CD4-positive, alpha-beta T cell (primary cell): ENCODE measurements at places on chromosomes 2 and 18.

DNA sequence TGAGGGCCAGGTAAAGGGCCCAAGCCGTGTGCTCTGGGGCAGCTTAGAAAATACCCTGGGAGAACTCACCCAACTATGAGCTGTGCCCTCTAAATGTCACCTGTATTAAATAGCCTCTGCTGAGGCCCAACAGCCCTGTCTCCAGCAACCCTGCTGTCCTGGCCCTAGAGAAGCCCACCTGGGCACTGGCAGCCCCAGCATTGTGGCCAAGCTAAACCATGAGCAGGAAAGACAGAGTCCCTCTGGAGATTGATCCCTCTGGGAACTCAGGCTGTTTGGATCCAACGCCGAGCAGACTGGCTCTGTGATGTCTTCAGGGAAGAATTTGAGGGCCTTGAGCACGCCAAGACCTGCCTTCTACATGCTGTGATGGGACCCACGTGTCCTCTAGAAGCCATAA, 126.5 kb downstream of the TTC32 start:
- H3K27me3 ChIP-seq = no peaks in the 10 kb centered on the region
- no peak overlapping the region for H3K4me3 ChIP-seq
- H3K4me1 ChIP-seq = no peaks in the 10 kb centered on the region
- no peaks in the 10 kb centered on the region for H3K36me3 ChIP-seq
- no peak overlapping the region for H3K27ac ChIP-seq
- DNase-seq = no peak

GRCh38 chr2:62217970-62218369, 22.1 kb downstream of the B3GNT2 start:
- H3K27ac ChIP-seq = no peak overlapping the region
- peaks cover 12% of the 10 kb centered on the region for H3K36me3 ChIP-seq
- H3K27me3 ChIP-seq = no peaks in the 10 kb centered on the region
- no peak overlapping the region for H3K4me3 ChIP-seq

DNA sequence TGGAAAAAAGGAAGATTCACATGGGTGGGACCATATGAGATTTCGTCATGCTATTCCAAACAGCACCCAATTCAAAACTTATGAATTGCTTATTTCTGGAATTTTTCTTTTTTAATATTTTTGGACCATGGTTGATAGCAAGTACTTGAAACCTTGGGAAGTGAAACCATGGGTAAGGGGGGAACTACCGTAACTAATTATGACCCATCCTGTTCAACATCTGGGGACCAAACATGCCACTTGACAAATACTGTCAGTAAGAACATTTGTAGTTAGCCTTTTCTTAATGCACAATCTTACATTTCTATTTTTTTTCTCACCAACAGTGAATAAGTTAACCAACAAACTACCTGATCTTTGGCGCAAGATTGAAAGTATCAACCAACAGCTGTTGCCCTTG, 105.7 kb upstream of the TTC39C start:
- H3K27me3 ChIP-seq = no peaks in the 10 kb centered on the region
- no peak overlapping the region for H3K27ac ChIP-seq
- no peaks in the 10 kb centered on the region for H3K36me3 ChIP-seq
- no peaks in the 10 kb centered on the region for H3K4me1 ChIP-seq
- DNase-seq = no peak

- no peaks in the 10 kb centered on the region for H3K4me1 ChIP-seq
- no peak for DNase-seq
- no peak overlapping the region for H3K27ac ChIP-seq
- H3K36me3 ChIP-seq = no peaks in the 10 kb centered on the region
Measured at GRCh38 chr2:179440642-179441251, 176.1 kb upstream of the SESTD1 start.

DNA sequence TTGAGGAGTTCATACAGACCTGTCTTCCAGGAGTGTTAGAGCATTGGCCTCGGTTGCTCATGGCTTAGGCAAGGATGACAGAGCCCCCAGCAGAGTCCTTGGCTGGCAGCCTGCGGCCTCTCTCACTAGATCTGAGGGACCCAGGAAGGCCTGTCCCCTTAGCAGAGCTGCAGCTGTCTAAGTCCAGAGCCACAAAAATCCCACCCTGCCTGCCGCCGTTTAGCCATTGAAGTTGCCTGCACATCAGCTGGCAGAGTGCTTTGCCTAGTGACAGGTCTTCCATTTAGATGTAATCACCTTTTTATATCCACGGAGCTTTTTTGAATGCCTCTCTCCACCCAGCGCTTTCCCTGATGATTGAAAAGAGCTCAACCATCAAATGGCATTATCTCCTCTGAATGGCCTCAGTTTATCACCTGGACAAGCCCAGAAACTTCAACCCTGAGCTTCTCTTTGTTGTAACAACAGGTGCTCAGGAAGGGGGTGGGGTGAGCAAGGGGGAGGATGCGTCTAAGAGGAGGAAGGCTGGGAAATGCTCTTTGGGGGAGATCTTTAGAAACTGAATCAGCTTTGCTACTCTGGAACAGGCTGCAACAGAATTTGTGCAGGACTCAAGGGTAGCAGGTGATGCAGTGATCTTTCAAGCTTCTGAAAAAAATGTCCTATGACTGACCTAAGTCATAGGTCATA, 71.9 kb downstream of the TNP1 start:
- H3K36me3 ChIP-seq = no peaks in the 10 kb centered on the region
- H3K4me1 ChIP-seq = no peaks in the 10 kb centered on the region
- no peak overlapping the region for H3K27ac ChIP-seq

- no peaks in the 10 kb centered on the region for H3K4me1 ChIP-seq
- H3K4me3 ChIP-seq = no peak overlapping the region
- no peak overlapping the region for H3K27ac ChIP-seq
Measured at GRCh38 chr2:173891315-173892037, 73.7 kb downstream of the SP3 start.

GRCh38 chr2:106734165-106734564, 151.8 kb downstream of the ST6GAL2 start:
- H3K36me3 ChIP-seq = no peaks in the 10 kb centered on the region
- H3K27ac ChIP-seq = no peak overlapping the region
- no peak overlapping the region for H3K4me3 ChIP-seq
- H3K4me1 ChIP-seq = no peaks in the 10 kb centered on the region

GRCh38 chr2:9057939-9058761, 54.7 kb upstream of the MBOAT2 start:
- H3K36me3 ChIP-seq = no peaks in the 10 kb centered on the region
- no peaks in the 10 kb centered on the region for H3K4me1 ChIP-seq
- H3K27me3 ChIP-seq = peaks cover 2% of the 10 kb centered on the region
- DNase-seq = no peak
- no peak overlapping the region for H3K27ac ChIP-seq
- no peak overlapping the region for H3K4me3 ChIP-seq

DNA sequence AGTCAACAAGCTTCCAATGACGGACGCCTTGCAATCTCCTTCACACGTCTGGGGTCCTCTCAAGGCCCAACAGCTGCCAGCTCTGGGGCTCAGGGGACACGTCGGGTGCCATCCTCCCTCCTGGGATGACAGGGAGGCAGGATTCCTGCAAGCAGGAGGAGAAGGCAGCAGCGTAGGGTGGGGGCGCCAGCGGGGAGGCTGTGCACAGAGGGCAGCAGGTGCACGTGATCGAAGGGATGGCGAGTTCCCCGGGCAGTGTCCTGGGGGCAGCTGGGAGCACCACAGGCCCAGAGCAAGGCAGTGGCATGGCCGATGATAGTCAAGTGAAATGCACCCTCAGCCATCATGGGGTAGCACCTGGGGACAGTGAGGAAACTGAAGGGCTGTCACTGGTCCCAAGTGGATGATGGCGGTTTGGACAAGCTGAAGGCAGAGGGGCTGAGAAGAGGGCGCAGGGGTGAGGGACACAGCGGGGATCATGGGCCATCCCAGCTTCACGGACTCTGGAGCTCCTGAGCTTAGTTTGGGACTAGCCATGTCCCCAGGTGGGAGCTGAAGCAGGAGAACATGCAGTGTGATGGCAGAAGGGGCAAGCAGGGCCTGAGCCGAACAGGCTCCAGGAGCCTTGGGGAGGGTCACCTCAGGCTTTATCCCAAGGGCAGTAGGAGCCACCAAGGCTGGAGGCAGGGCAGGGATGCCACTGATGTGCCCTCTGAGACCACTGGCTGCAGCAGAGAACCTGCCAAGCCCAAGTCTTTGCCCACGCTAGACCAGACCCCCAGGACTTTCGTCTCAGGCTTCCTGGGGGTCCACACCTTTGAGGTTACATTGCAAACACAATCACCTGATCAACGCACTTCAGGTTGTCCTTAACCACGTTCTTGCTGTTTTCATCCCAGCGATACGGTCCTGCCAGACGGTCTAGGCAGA, 16.3 kb upstream of the SNED1 start:
- H3K4me3 ChIP-seq = no peak overlapping the region
- H3K36me3 ChIP-seq = no peaks in the 10 kb centered on the region
- peak; percentile 0 for DNase-seq
- H3K4me1 ChIP-seq = peaks cover 6% of the 10 kb centered on the region
- H3K27me3 ChIP-seq = no peaks in the 10 kb centered on the region
- no peak overlapping the region for H3K27ac ChIP-seq

DNA sequence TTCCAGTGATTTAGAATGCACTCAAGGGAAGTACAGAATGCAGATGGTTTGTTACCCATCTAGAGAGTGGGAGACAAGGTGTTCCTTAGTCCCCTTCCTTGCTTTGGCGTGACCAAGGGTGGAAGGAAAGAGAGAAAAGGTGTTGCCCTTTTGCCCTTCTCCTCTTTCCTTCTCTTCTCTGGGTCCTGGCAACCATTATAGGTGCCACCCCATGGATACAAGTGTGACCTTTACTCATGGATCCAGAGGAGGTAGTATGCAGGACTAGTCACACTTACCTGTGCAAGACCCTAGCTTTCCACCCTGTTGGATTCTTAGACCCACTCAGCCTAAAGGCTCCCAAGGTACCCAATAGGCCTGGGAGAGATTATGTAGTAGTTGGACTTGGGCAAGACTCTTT, 11.6 kb upstream of the RBFA start:
- no peak overlapping the region for H3K27ac ChIP-seq
- no peak overlapping the region for H3K4me3 ChIP-seq
- H3K27me3 ChIP-seq = no peaks in the 10 kb centered on the region

- no peak for DNase-seq
- no peak overlapping the region for H3K4me3 ChIP-seq
- H3K27ac ChIP-seq = no peak overlapping the region
- H3K27me3 ChIP-seq = no peaks in the 10 kb centered on the region
- H3K36me3 ChIP-seq = no peaks in the 10 kb centered on the region
Measured at GRCh38 chr2:167875529-167875928, 371.9 kb downstream of the STK39 start.

DNA sequence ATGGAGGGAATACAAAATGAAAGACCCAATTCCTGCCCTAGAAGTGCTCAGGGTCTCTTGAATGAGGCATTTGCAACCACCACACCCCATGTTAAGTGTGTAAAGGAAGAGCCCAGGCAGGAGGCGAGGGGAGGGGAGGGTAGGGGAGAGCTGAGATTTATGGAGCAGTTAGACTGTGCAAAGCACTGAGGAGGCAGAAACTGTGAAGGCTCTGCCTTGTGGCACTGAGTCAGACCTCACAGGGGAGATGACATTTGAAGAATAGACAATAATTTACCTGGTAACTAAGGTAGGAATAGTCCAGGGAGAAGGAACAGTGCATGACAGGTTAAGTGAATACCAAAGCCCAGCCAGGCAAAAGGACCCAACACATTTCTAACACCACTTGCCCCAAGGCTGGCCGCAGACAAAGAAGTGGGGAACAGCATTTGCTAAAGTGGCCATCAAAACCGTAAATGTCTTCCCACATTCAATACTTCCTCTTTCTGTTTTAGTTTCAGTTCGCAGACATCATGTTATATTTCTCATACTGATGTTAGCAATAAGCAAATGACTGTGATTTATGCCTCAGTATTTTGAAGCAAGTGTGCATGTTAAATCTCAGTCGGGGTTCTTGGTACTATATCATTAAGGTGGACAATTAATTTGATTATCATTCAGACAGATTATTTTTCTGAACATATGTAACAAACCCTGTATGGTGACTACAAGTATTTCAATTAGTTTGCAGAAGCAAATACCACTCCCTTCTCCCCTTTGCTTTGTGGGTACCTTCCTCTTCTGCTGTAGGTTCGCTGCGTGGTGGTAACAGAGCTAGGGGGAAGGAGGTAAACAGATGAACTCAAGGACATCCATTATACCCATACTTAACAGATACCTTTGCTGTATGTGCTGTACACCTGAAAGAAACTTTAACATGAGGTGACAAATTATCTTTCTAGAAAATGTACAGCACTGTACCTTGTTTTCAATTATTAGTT, 27.5 kb downstream of the CDH20 start:
- H3K27me3 ChIP-seq = no peaks in the 10 kb centered on the region
- H3K4me3 ChIP-seq = no peak overlapping the region
- no peak for DNase-seq

- H3K36me3 ChIP-seq = peaks cover 62% of the 10 kb centered on the region
- H3K27me3 ChIP-seq = no peaks in the 10 kb centered on the region
- DNase-seq = no peak
- H3K27ac ChIP-seq = no peak overlapping the region
Measured at GRCh38 chr2:207558079-207558491, 28.3 kb downstream of the CREB1 start.

DNA sequence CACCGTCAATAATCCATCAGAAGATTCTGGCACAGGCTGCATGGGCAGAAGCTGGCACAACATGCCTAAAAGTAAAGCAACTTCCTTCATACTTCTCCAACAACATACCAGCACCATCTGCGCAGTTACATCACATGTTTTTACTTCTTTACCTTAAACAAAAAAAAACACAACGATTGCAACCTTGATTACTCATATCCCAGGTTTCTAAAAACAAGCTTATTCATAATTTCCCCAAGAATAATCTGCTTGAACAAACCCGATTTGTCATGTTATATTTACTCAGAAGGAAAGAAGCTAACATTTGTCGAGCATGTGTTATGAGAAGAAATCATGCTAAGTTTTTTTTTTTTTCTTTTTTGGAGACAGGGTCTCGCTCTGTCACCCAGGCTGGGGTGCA, 54.7 kb downstream of the THADA start:
- H3K27ac ChIP-seq = no peak overlapping the region
- H3K4me1 ChIP-seq = peaks cover 3% of the 10 kb centered on the region
- no peak for DNase-seq
- no peaks in the 10 kb centered on the region for H3K27me3 ChIP-seq
- no peak overlapping the region for H3K4me3 ChIP-seq

DNA sequence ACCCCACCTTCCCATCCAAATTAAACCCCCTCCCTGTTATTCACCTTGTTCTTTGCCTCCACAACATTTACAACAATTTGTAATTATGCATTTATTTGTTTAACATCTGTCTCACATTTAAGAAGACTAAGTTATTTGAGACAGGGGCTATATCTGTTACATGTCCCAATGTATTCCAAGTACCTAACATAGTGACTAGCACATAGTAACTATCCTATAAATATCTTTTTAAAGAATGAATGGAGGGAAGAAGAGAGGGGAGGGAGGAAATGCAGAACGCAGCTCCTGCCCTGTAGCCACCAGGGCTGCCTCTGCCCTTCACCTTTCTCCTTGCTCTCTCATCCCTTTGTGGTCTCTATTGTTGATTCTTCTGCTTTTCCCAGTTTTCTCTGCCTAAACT, 40.6 kb downstream of the HDHD2 start:
- H3K4me3 ChIP-seq = no peak overlapping the region
- peaks cover 54% of the 10 kb centered on the region for H3K36me3 ChIP-seq
- no peak for DNase-seq
- H3K27me3 ChIP-seq = no peaks in the 10 kb centered on the region
- H3K4me1 ChIP-seq = no peaks in the 10 kb centered on the region

- peaks cover 10% of the 10 kb centered on the region for H3K36me3 ChIP-seq
- DNase-seq = no peak
- H3K4me3 ChIP-seq = no peak overlapping the region
- H3K4me1 ChIP-seq = peaks cover 58% of the 10 kb centered on the region
Measured at GRCh38 chr2:177242121-177242987, 22.2 kb downstream of the NFE2L2 start.
